ENCODE measurements at places on chromosomes 7 and 10.

DNA sequence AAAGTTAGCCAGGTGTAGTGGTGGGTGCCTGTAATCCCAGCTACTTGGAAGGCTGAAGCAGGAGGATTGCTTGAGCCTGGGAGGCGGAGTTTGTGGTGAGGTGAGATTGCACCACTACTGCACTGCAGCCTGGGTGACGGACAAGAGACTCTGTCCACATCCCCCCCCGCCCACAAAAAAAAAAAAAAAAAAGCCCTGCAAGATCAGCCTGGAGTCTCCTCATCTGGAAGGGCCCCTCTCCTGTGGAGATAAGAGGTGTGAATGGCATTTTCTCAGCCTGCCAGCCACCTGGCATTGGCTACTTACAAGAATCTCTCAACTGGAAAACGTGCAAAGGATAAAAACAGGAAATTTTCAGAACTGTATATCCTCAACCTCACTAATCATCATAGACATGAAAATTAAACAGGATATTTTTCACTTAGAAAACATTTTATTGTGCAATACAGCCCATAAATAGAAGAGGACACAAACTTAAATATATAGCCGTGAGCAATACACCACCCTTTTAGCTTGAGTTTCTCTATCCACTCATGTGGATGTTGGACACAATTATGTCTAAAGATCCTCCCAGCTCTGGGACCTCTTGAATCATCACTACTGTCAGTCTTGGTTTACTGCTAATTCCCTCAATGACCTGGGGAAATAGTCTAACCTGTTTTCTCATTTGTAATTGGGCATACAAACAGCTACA lies 11.3 kb upstream of the TSPAN15 start:
- DNase-seq = no peak

GRCh38 chr7:116173051-116174028 lies 37.0 kb upstream of the TES start:
- peak; percentile 35 for DNase-seq

GRCh38 chr7:5375925-5376324 lies 47.7 kb downstream of the TNRC18 start:
- DNase-seq = no peak

DNA sequence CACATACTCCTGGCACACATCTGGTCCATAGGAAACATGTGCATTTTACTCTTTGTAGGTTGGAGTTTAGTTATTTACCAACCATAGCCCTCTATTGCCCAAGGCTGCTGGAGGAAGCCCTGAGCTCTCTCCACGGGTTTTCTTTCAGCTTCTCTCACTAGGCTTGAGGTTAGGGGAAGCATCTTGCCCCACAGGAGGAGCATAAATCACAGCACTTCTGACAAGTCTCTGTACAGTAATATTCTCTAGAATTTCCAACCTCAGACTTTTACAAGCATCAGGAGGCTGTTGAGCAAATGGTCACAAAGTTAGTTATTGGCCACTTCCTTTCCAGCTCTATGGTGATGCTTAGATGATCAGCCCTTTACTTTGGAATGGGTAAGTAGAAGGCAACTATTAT lies 122.9 kb upstream of the GLI3 start:
- DNase-seq = no peak

GRCh38 chr7:77329466-77330168 lies 86.5 kb downstream of the GSAP start:
- DNase-seq = no peak

GRCh38 chr10:103610083-103610472 lies 116.6 kb downstream of the NEURL1 start:
- no peak for DNase-seq

DNA sequence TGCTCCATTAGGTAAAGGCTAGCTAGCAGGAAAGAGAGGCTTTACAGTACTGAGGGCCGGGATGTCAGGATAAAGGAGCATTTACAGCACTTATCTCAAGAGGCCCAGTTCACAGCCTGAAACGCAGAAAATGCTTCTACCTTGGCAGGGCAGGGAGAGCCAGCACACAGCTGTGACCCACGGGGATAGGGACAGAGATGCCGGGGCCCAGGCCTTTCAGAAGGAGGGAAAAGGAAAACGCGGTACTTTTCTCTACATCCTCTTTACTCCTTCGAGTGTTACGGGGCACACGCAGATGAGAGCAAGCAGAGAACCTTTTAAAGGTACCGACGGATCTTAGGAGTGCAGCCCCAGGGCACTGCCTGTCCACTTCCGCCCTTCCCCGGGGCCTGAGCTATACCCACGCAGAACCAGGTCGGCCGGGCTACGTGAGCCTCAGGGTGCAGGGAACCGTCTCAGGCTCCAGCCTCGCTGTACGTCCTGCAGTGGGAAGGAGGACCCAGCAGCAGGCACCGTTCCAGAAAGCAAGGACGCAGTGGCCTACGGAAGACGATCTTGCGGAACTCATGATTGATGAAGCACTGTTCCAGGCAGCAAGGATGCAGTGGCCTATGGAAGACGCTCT lies 232.3 kb downstream of the ELFN1 start:
- DNase-seq = no peak

GRCh38 chr7:3152714-3153113 lies 109.0 kb upstream of the CARD11 start:
- DNase-seq = no peak

GRCh38 chr7:50766849-50767207 lies 15.9 kb downstream of the GRB10 start:
- DNase-seq = peak; percentile 53

DNA sequence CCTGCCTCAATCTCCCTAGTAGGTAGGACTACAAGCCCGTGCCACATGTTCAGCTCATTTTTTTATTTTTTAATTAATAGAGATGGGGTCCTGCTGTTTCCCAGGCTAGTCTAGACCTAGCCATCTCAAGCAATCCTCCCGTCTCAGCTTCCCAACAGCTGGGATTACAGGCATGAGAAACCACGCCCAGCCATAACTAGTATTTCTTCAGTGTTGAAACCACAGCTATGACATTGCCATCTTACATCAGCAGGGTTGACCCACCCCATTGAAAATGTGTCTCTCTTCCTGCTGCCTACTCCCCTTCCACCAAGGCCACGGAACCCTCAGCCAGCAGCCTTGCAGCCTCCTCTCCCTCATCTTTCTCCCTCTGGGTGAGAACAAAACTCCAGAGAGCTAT lies 62.1 kb upstream of the ZNF746 start:
- peak; percentile 73 for DNase-seq

- peak; percentile 5 for DNase-seq
Measured at GRCh38 chr7:80105701-80106408, 28.8 kb upstream of the GNAI1 start.

DNA sequence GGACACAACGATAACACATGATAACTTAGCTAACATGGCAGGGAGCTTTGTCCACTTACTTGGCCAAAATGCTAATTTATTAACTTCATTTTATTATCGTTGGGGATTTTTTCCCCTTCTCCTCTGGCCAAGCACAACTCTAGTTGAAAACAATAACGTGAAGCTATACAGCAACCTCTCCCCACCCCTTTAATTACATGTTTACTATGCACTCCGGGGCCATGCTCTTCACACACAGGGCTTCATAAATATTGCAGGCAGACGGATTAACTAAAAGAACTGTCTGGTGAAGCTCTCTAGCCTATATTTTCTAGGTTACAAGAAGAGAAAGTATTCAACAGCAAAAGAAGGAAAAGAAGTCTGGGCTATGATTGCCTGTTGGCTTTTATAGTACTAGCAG lies 51.7 kb downstream of the XRCC2 start:
- DNase-seq = no peak

DNA sequence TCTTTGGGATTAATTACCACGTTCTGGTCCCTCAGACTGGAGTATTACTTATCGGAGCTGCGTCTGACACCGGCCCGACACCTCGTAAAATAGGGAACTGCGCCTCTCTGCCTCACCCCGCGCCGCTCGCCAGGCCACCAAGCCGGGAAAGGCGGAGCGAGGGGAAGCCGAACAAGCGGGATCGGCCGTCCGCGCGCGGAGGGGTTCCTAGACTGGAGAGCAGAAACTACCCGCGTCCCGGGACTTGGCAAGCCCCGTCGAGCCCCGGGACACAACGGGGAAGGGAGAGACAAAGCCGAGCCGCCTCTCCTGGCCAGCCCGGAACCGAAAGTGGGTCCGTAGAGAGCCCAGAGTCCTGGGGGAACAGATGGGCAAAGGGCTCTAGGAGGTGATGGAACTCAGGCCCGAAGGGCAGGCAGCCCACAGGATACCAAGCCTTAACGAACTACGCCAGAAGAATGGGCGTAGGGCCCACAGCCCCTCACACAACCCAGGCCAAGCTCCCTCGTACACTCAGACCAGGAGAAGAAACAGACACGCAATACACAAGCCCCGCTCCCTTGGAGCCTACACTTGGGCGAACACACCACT lies 6.5 kb downstream of the LBX1 start:
- no peak for DNase-seq

GRCh38 chr7:148712678-148713329 lies 14.1 kb downstream of the CUL1 start:
- DNase-seq = peak; percentile 46

GRCh38 chr7:27179030-27179429 lies 4.9 kb upstream of the HOXA10 start:
- no peak for DNase-seq

DNA sequence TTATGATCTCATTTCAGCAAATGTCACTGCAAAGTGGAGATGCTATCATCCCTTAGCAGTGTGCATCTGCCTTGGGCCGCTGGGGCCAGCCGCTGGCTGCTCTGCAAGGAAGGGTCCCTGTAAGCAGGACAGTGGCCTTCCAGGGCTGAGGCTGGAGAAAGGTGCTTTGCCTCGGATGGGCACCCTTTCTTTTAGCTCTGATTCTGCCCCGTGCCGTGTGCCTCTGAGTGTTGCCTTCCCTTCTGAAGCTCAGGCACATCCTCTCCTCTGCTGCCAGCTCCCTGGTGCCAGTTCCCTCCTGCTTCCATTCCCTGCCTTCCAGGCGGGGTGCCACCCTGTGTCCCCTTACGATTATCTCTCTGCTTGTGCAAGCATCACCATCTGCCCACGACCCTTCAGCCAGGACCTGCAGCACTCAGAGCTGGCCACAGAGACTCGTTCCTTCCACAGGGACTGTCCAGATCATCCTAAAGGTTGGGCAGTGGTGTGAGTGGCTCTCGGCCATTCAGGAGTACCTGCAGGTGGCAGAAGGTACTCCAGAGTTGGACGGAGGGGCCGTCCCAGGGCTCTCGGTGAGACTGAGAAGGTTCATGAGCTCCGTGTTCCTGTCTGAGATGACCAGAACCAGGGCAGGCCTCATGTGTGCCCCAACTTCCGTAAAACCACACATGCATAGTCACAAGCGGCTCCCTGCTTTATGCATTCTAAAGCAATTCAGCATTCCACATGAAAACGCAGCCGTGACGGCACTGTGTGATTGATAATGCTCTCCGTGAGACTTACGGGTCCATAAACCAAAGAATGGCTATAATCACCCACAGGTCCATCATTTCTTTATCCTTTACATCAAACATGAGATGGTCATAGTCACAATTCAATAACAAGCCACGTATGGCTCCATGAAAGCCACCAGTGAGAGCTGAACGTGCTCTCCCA lies 371.4 kb downstream of the DNAJB6 start:
- no peak for DNase-seq

GRCh38 chr10:91042069-91042468 lies 121.2 kb upstream of the ANKRD1 start:
- DNase-seq = no peak

GRCh38 chr7:88111140-88111743 lies 108.6 kb downstream of the SRI start:
- peak; percentile 67 for DNase-seq

GRCh38 chr10:33136781-33137180 lies 178.8 kb upstream of the ITGB1 start:
- DNase-seq = no peak

DNA sequence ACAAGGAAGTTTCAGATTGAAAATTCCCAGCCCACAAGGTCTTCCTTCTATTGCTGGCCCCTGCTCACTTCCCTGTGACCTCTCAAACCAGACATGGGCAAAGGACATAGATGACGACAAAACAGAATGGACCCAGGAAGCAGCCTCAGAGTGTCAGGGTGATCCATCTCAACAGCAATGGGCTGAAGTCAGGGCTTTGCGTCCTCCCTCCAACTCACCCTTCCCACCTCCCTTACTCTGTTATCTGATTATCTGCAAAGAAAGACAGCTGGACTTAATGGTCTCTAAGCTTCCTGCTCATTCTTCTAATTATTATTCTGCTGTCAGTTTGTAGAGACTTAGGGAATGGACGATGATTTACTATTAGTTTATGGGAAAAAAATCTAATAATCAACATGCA lies 115.9 kb downstream of the PIP4K2A start:
- DNase-seq = no peak

DNA sequence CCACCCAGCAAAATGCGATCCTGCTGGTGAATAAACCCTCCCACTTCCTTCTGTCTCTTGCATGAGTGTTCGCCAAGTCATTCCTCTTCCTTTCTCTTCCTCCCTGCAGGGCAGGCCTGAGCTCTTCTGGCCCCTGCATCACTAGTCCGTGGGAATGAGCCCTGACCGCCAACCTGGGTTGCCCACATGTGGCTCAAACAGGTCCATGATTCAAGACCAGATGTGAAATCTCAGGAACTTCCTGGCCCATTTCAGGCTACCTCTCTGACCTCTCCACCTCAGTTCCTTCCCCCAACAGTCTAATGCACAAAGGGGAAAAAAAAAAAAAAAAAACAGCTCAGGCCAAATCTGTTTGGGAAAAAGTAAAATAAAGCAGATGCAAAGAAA lies 5.4 kb upstream of the YWHAG start:
- DNase-seq = peak; percentile 71

DNA sequence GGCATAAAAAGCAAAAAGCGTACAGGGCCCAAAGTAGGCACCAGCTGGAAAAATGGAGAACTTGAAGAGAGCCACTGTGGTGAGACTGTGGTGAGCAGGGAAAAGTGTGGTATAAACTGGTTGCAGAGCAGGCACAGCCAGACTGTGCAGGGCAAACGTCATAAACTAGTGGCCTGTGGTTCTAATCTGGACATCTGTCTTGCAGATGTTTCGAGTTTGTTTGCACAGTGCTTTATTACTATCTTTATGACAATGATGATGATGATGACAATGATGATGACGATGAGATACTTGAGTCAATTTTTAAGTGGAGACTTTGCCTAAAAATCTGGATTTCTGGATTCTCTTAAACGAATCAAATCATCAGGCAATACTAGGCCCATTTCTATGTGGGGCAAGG lies 45.7 kb downstream of the SEMA3C start:
- no peak for DNase-seq

- DNase-seq = no peak
Measured at GRCh38 chr7:8391353-8392062, 41.9 kb upstream of the NXPH1 start.

- no peak for DNase-seq
Measured at GRCh38 chr7:2927592-2927991, 83.5 kb upstream of the GNA12 start.

- no peak for DNase-seq
Measured at GRCh38 chr7:130139193-130139960, 65.8 kb downstream of the TMEM209 start.

DNA sequence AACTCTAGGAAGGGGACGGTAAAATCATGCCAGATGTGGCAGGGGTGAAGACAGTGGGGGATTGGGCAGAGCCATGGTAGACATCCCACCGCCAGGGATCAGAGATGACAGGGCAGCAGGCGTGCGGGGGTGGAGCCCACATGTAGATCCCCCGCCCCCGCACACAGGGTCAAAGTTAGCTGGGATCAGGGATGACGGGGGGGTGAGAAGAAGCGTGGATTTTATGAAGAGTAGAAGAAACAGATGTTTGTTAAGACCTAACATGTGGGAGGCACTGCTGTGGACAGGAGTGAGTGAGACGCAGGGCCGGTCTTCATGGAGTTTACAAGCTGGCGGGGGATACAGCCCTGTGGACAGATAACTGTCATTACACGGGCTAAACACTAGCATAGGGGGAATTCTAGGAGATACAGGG lies 154.0 kb upstream of the KLF14 start:
- DNase-seq = peak; percentile 31

- peak; percentile 14 for DNase-seq
Measured at GRCh38 chr7:135980665-135981180, 3.6 kb upstream of the MTPN start.

Measured in trophoblast cell (in vitro differentiated cells and primary cell).